ENCODE measurements at places on chromosomes 3 and 15. TPM values are rescaled to one million over a fixed set of nuclear protein-coding genes. Genes with fewer than 3 reads are reported as not detected.

- no peaks in the 10 kb centered on the region for H3K27me3 ChIP-seq
- H3K27ac ChIP-seq = no peak overlapping the region
- H3K4me3 ChIP-seq = no peak overlapping the region
- peak; percentile 5 for DNase-seq
Measured at GRCh38 chr3:120796976-120797375, 54.4 kb downstream of the GTF2E1 start.

DNA sequence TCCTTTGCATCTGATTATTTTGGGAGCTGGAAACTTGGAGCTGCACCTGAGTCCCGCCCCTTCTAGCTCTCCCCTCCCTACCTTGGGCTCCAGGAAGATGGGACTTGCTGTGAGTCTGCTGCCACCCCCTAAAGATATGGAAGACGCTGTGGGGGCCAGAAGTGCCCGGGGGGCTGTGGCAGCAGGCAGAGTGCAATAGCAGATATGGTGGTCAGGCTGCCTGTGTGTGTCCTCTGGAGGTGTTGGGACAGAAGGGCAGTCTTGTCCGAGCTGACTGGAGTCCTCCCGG lies 485 bp downstream of the PAK6 start:
- DNase-seq = no peak
- peak overlapping the region; percentile 65 for H3K4me3 ChIP-seq
- H3K27me3 ChIP-seq = 0 out of 2 replicates have a peak, but pooled peaks cover 3% of the 10 kb centered on the region
- H3K36me3 ChIP-seq = no peaks in the 10 kb centered on the region

GRCh38 chr3:159239059-159239458 lies 437.2 kb downstream of the MFSD1 start:
- H3K36me3 ChIP-seq = no peaks in the 10 kb centered on the region
- H3K27me3 ChIP-seq = no peaks in the 10 kb centered on the region
- H3K27ac ChIP-seq = no peak overlapping the region
- DNase-seq = peak; percentile 51
- H3K4me3 ChIP-seq = no peak overlapping the region

DNA sequence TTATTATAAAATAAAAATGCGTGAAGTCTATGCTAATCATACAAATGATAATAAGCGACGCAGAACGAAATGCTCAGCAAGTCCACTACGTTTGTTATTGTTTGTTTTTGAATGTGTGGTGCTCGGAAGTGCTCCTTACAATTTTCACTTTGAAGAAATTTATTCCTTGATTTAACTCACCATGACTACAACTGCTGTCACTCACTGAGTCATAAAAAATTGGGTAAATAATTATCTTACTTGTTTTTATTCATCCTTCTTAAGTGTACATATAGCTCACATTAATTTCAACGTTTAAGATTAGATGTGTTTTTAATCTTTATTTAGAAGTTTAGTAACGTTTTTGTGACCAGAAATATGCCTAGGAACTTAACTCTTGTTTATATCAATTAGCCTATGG lies 66.7 kb upstream of the NANOGP8 start:
- H3K4me3 ChIP-seq = no peak overlapping the region
- H3K27me3 ChIP-seq = no peaks in the 10 kb centered on the region
- no peak overlapping the region for H3K27ac ChIP-seq

DNA sequence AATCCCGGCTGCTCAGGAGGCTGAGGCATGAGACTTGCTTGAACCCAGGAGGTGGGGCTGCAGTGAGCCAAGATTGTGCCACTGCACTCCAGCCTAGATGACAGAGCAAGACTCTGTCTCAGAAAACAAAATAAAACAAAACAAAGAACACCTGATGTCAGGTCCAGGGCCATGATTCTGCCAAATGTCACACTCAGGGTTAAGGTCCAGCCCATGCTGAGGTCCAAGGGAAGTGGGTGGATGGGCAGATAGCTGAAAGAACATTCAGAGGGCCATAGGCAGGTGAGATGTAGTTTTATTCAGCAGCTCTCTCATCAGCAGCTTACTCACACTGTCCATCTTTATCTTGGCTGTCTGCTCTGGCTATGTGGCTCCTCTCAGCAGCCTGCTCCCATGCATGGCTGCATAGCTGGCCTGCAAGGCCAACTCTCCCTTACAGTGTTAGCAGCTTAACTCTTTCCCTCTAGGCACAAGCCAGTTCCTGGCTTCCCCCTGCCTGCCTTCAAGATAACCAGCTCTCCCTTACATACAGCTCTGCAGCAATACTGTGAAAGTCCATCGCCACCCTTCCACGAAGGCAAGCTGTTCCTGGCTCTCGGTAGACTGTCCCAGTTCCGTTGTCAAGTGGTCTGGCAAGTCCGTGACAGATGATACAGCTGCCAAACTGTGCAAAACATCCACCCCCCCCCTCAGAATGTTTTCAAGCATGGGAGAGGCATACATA lies 62.4 kb upstream of the SIAH2 start:
- H3K27ac ChIP-seq = no peak overlapping the region
- no peak for DNase-seq
- no peaks in the 10 kb centered on the region for H3K36me3 ChIP-seq
- peaks cover 32% of the 10 kb centered on the region for H3K27me3 ChIP-seq
- no peak overlapping the region for H3K4me3 ChIP-seq

- H3K27me3 ChIP-seq = no peaks in the 10 kb centered on the region
- H3K4me1 ChIP-seq = peaks cover 46% of the 10 kb centered on the region
- H3K36me3 ChIP-seq = peaks cover 15% of the 10 kb centered on the region
- peak; percentile 74 for DNase-seq
- peak overlapping the region; percentile 71 for H3K27ac ChIP-seq
- H3K4me3 ChIP-seq = no peak overlapping the region
Measured at GRCh38 chr3:172629470-172629869, 81.4 kb downstream of the NCEH1 start.

GRCh38 chr3:71451060-71451459 lies 132.5 kb downstream of the FOXP1 start:
- H3K4me3 ChIP-seq = no peak overlapping the region
- no peak overlapping the region for H3K27ac ChIP-seq
- DNase-seq = no peak
- no peaks in the 10 kb centered on the region for H3K27me3 ChIP-seq
- H3K36me3 ChIP-seq = no peaks in the 10 kb centered on the region
- peaks cover 6% of the 10 kb centered on the region for H3K4me1 ChIP-seq

DNA sequence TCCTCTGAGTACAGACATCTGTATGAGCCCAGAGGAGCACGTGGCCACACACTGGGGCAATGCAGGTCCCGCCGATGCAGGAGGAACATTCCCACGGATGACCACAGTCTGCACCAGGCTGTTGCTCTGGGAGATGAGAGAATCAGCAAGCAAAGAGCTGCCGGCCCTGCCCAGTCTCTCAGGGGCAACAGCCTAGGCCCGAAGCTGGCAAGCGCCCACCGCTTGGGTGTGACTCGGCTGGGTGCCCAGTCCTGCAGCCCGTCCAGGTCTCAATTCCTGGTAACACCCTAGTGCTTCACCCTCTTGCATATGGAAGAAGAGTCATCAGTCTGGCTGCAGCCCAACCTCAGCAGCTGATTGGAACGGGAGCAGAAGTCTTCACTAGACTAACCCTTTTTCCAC lies 153.7 kb upstream of the HES1 start:
- no peaks in the 10 kb centered on the region for H3K36me3 ChIP-seq
- DNase-seq = peak; percentile 92
- H3K27me3 ChIP-seq = peaks cover 65% of the 10 kb centered on the region
- H3K27ac ChIP-seq = no peak overlapping the region
- H3K4me3 ChIP-seq = no peak overlapping the region

- peaks cover 63% of the 10 kb centered on the region for H3K4me1 ChIP-seq
- H3K36me3 ChIP-seq = peaks cover 25% of the 10 kb centered on the region
- no peak overlapping the region for H3K4me3 ChIP-seq
- H3K27ac ChIP-seq = peak overlapping the region; percentile 89
- no peaks in the 10 kb centered on the region for H3K27me3 ChIP-seq
Measured at GRCh38 chr3:5198986-5199731, 11.7 kb downstream of the EDEM1 start.

DNA sequence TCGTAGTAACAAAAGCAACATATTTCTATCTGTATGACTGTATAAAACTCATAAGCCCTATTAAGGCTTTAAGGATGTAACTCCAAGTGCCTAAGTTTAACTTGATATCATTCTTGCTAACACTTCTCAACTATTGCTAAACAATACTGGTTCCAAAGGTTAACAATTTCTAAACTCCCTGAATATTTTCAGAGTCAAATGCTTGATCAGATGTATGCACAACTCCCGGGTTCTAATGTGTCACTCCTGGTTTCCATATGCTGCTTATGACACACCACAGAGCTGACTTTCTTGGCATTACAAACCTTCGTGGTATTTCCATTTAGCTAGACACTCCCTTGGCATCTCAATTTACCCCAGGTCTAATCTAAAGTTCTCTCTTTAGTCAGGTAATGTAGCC lies 26.3 kb downstream of the DZIP1L start:
- no peak overlapping the region for H3K4me3 ChIP-seq
- no peaks in the 10 kb centered on the region for H3K27me3 ChIP-seq
- peaks cover 26% of the 10 kb centered on the region for H3K36me3 ChIP-seq
- peak overlapping the region; percentile 79 for H3K27ac ChIP-seq

- peaks cover 15% of the 10 kb centered on the region for H3K4me1 ChIP-seq
- H3K27ac ChIP-seq = no peak overlapping the region
- DNase-seq = no peak
- no peaks in the 10 kb centered on the region for H3K27me3 ChIP-seq
Measured at GRCh38 chr15:64877435-64877834, 34.3 kb upstream of the ANKDD1A start.

GRCh38 chr15:51736751-51737521 lies 519 bp downstream of the LYSMD2 start:
- peak overlapping the region; percentile 72 for H3K4me3 ChIP-seq
- H3K4me1 ChIP-seq = peaks cover 3% of the 10 kb centered on the region
- no peaks in the 10 kb centered on the region for H3K36me3 ChIP-seq

DNA sequence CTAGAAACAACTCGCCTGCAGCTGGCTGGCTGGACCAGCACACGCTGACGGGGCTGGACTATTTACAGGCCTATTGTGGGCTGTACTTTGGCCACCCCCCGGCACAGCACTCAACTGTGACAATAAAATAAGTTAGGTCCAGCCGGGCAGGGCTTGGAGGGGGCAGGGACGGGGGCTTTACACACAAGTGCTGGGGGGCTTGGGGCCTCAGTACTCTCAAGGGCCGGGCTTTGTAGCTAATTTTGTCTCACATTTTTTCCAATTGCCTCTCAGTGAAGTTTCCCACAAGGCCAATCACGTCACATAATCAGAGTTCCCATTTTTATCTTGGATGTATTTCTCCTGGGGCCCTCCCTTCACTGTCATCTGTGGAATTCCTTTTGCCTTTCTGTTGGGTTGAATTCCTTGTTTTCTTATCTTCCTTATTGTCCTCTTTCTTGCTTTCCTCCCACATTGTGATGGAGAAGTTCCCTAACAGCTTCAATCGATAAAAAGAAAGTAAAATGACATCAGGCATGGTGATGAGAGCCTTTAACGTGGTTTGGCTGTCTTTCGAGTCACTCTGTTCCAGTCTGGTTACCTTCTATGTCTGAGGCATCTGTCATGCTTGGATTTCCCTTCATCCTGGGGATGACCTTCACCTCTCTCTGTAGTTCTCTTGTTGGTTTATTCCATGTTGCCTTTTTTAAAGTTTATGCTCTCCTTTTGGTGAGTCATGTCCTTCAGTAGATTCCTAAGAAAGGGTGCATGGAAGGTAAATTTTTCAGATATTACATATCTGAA lies 44.1 kb upstream of the CMTM7 start:
- no peaks in the 10 kb centered on the region for H3K36me3 ChIP-seq

DNA sequence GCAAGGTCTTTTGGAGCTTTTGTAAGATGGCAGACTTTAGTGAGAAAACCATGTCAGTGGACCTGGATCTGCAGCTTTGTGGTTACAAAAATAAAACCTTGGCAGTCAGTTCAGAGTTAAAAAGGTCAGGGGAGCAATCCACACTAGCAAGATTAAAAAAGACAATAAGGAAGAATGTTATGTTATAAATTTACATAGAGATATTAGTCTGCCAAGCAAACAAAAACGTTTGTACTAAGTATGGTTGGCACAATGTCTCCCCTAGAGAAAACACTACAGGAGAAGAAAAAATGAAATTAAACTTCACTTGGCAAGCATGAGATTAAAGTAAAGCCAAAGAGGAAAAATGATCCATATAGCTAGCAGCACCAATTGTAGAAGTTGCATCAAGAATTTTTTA lies 205.0 kb downstream of the LSAMP start:
- H3K27me3 ChIP-seq = no peaks in the 10 kb centered on the region

DNA sequence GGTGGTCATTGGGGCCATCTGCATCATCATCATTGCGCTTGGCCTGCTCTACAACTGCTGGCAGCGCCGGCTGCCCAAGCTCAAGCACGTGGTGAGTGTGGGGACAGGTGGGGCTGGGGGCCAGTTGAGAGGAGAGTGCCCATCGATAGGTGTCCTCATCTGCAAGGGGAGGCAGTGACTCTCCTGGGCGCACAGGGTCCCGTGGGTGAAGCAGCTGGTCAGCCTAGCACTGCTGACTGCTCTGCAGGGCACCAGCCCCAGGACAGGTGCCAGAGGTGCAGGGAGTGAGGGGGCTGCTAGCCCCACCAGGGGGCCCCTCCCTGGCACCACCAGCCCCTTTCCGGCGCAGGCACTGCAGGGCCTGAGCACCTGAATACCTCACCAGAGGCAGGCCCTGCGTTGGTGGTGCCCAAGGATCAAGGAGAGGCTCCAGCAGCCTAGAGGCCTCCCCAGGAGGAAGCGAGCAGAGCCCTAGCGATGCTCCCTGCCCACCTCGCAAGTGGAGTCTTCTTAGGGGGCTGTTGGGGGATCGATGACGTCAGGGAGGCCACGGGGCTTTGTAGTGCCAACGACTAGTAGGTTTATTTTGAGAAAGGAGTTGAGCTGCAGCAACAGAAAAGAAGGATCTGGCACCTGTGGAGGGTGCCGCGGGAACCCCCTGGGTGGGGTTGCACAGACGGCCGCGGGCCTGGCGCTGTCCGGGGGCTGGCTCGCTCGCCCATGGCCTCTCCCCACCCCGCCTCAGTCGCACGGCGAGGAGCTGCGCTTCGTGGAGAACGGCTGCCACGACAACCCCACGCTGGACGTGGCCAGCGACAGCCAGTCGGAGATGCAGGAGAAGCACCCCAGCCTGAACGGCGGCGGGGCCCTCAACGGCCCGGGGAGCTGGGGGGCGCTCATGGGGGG lies 976 bp upstream of the ABTB1 start:
- no peaks in the 10 kb centered on the region for H3K36me3 ChIP-seq
- DNase-seq = peak; percentile 53
- H3K4me1 ChIP-seq = no peaks in the 10 kb centered on the region
- H3K27ac ChIP-seq = peak overlapping the region; percentile 35

GRCh38 chr3:65233561-65233960 lies 545.8 kb upstream of the ADAMTS9 start:
- no peaks in the 10 kb centered on the region for H3K36me3 ChIP-seq
- DNase-seq = no peak
- H3K27ac ChIP-seq = no peak overlapping the region
- H3K4me3 ChIP-seq = no peak overlapping the region

MNS1 gene
- total RNA-seq = 2.9 TPM

CXCR6 gene
- total RNA-seq = not detected

NR1I2 gene
- not detected for total RNA-seq

APBA2 gene
- total RNA-seq = 1.1 TPM

USF3 gene
- total RNA-seq = 9.2 TPM

NGLY1 gene
- total RNA-seq = 28.9 TPM

Measured in GM23248 (cell line).